MM.1S (cell line): ENCODE measurements at places on chromosomes 13 and 19.
A peak's percentile ranks its signal among the peaks of the same experiment; 100 is the strongest.

DNA sequence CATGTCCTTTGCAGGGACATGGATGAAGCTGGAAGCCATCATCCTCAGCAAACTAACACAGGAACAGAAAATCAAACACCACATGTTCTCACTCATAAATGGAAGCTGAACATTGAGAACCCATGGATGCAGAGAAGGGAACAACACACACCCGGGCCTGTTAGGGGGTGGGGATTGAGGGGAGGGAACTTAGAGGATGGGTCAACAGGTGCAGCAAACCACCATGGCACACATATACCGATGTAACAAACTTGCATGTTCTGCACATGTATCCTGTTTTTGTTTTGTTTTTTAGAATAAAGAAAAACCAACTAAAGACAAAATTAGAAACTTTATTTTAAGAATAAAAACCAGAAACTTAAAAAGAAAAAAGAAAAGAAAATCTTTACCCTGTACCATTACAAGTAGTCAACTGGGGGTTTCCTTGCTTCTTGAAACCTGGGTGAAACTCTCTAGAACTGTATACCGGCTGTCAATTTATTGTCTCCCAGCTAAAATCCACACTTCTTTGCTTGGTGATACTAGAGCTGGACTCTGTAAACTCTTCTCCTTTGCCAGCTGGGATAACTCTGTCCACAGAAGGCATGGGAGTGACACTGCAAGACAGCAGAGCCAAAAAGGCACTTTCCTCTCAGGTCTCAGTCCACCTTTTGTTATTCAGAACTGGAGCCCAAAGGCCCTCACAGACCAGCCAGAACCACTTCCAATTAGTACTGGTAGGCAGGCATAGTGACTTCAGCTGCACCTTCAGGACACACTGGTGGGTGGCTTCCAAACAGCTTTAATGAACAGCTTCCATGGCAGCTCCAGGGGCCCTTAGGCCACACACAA, 9.0 kb downstream of the MICU2 start:
- no peak overlapping the region for H3K4me3 ChIP-seq
- no peak for DNase-seq
- no peaks in the 10 kb centered on the region for H3K36me3 ChIP-seq
- H3K4me1 ChIP-seq = no peaks in the 10 kb centered on the region

GRCh38 chr13:47841151-47841550, 159.9 kb downstream of the SUCLA2 start:
- no peaks in the 10 kb centered on the region for H3K36me3 ChIP-seq
- H3K4me1 ChIP-seq = no peaks in the 10 kb centered on the region
- no peak overlapping the region for H3K4me3 ChIP-seq
- H3K27ac ChIP-seq = no peak overlapping the region
- no peak for DNase-seq

DNA sequence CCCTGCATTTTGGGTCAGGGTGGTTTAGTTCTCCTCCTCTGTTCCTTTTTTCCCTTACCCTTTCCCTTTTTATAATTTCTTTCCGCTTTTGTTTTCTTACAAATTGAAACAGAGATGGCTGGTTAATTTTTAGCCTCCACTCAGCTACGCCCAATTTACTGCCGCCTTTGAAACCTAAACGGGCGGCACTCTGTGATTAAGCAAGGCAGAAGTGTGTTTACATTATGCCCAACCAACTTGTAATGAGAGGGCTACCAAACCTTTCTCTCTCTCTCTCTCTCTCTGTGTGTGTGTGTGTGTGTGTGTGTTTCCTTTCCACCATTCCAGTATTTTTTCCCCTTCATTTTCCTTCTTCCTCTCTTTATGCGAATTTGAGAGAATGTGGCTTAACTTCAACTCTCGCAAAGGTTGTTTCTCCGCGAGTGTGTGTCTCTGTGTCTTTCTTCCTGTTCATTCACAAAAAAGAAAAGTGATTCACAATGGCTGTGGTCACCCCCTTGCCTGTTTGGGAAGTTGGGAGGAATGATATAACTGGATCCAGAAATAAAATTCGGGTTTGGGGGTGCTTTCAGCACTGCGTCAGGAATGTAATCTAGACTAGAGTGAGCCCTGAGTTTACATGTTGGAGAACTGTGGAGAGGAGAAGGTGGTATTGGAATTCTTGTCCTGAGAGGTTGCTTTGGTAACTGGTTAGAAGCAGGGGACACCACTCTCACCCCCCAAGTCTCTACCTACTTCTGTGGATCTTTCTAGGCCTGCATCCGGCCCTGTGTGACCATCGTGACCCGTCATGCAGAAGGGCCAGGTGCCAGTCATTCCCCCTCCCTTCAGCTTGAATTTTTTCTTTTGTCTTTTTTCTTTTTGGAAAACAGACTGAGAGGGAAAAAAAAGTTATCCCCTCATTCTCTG, 31.4 kb downstream of the NFIX start:
- H3K4me1 ChIP-seq = peaks cover 10% of the 10 kb centered on the region; the same call in 1 of the 2 replicates
- no peak for DNase-seq
- H3K27me3 ChIP-seq = no peaks in the 10 kb centered on the region
- H3K27ac ChIP-seq = no peak overlapping the region

- peaks cover 8% of the 10 kb centered on the region for H3K4me1 ChIP-seq
- H3K27me3 ChIP-seq = no peaks in the 10 kb centered on the region
- DNase-seq = no peak
- H3K27ac ChIP-seq = no peak overlapping the region
Observed at GRCh38 chr19:55391191-55391670, 5.5 kb downstream of the RPL28 start.

GRCh38 chr19:47428177-47428894, 9.0 kb upstream of the MEIS3 start:
- H3K36me3 ChIP-seq = no peaks in the 10 kb centered on the region
- peak overlapping the region; percentile 38 for H3K4me3 ChIP-seq
- peaks cover 15% of the 10 kb centered on the region for H3K4me1 ChIP-seq
- H3K27me3 ChIP-seq = peaks cover 69% of the 10 kb centered on the region
- no peak overlapping the region for H3K27ac ChIP-seq
